NCI-H187 treated with DMSO at 0.1 percent for 48 hours (cell line): ENCODE measurements at places on chromosomes 16 and 17.

- DNase-seq: no peak
These were observed 10.2 kb downstream of the IL4R start for GRCh38 chr16:27323781-27324561.

- no peak for DNase-seq
These were observed 22.2 kb upstream of the PEMT start for GRCh38 chr17:17613708-17614114.

- no peak for DNase-seq
These were observed 14.7 kb upstream of the TVP23A start for GRCh38 chr16:10833271-10833670.

DNA sequence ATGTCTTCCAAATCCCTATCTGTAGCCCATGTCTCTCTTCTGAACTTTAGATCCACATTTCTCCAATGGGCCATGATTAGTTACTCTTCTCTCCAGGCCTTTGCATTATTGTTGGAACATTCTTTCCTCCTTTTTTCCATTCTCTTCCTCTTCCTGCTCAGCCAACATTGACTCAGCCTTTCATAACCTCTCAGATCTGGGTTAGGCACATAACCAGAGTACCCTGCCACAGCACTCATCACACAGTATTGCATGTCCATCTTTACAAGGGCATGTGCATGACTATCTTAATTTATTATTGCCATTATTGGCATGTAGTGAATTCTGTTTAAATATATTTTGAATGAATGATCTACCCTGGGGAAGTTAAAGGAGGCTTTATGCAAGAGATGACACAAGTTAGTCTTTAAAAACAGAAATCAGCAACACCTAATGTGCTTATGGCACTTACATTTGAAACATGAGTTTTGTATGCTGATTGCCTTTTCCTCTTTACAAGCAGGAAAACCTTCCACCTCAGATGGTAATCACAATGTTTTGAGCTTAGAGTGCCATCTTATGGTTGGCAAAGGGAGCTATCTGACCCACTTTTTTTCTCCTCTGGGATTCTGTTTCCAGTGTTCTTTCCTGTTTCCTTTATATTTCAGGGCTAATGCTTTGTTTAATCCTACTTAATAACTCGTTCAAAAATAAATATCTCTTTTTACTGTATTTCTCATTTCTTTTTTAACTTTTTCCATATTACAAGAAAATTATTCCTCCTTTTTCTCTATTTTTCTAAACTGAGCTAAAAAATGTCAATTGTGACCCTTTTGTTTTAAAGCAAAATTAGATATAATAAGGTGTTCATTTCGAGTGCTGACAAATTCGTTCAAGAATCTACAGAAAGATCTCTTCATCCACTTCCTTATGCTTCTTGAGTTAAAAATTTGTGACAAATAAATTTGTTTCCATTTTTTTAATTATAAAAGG lies 151.0 kb upstream of the RBL2 start:
- DNase-seq: no peak

DNA sequence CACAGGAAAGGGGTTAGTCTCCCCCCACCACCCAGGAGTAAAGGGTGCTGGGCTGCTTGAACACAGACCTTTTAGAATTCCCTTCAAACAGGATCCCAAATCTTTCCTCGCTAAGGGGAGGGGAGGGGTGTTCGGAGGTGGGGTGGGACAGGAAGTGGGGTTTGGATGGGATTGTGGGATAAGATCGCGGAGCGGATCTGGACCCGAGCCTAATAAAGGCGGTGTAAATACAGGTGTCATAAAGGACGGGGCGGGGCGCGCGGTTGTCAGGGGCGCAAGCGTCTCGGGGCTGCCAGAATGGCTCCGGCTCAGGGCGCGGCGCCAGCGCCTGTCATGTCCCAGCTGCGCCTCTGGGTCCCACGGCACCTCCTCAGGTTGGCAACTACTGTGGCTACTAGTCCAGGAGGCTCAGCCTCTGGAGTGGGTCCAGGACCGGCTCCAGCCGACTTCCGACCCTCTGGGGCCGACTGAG lies 59.8 kb upstream of the FBXO47 start:
- DNase-seq: no peak

DNA sequence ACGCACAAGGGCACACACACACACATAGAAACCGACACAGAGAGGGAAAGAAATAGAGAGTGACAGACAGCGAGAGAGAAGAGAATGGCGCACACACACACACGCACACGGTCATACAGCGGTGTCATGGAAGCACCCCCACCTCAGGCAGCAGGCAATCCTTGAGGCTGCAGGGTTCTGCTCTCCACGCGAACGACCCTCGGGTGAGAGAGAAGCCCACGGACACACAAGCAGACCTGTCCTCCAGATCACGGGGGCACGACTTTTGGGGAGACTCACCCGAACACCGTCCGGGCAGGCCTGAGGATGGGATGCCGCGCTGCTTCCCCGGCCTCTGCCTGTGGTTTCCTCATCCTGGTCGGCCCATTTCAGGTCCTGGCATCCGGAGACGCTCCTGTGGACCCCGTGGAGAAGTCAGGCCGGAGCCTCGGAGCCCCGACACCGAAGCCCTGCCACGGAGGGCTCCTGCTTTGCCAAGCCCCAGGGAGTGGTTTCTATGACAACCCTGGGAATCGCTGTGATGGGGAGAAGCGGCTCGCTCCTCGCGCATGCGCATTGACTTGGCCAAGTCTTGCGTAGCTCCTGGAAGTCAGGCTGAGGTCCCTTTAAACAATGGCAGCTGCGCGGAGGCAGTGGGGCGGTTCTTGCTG lies 118.2 kb upstream of the KCNJ18 start:
- no peak for DNase-seq
